ENCODE measurements at places on chromosomes 1 and 21.

- peak; percentile 91 for DNase-seq
Observed at GRCh38 chr1:36350659-36351226, 27.3 kb upstream of the EVA1B start.

- no peak for DNase-seq
Observed at GRCh38 chr1:12613180-12613579, 4.8 kb downstream of the DHRS3 start.

GRCh38 chr1:8873506-8874229, 4.8 kb downstream of the ENO1 start:
- DNase-seq: peak; percentile 99

DNA sequence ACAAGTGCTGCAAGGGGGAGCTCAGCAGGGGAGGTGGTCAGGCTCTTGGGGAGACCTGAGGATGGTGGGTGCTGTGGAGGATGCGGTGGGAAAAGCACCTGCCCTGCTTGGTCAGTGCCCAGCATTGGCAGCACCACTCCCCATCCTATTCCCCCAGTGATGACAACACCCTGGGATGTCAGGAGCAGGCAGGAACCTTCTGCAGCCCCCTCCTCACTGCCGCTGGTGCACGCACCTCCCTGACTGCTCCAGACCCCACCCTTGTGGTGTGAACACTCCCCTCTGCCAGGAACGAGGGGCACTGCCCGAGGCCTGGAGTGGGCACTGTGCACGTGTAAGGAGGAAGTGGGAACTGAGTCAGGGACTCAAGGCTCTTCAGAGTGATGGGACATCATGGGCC, 12.5 kb downstream of the TMPRSS3 start:
- no peak for DNase-seq

GRCh38 chr21:27831177-27831576, 864.3 kb upstream of the ADAMTS5 start:
- DNase-seq: no peak

- DNase-seq: no peak
Observed at GRCh38 chr1:53644496-53644895, 94.5 kb downstream of the GLIS1 start.

- no peak for DNase-seq
Observed at GRCh38 chr1:206094024-206094423, 23.2 kb downstream of the AVPR1B start.

GRCh38 chr1:179870870-179871269, 6.7 kb downstream of the TOR1AIP2 start:
- DNase-seq: no peak

DNA sequence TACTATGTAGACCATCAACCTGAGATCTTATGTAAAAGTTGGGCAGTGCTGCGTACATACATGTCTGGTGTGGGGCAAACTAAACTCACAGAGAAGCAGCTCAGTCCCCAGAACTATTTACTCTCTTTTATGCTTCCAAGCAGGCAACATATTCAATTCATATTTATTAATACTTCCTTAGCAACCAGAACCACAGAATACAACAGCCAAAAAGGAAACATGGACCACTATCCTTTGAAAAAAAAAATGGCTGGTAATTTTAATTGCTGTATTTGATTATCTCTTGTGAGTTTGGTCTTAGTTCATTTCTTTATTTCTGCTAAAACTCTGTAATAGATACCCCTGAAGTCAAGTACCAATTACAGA, 1.5 kb upstream of the PPP1R15B start:
- no peak for DNase-seq

DNA sequence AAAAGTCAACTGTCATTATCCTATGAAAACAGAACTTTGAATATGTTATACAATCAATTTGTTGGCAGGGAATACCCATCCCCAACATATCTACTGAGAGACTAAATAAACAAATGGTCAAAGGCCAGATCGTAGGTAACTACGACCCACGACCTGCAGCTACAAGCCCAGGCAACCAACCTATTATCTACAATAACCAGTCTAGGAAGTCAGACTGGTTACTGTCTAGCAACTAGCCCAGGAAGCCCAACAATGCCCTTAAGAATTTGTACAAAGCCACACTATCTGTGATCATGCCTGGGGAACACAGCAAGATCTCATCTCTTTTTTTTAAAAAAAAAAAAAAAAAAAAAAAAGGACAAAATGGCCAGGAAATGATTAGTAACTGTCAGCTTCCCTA, 58.7 kb downstream of the SMYD3 start:
- no peak for DNase-seq

DNA sequence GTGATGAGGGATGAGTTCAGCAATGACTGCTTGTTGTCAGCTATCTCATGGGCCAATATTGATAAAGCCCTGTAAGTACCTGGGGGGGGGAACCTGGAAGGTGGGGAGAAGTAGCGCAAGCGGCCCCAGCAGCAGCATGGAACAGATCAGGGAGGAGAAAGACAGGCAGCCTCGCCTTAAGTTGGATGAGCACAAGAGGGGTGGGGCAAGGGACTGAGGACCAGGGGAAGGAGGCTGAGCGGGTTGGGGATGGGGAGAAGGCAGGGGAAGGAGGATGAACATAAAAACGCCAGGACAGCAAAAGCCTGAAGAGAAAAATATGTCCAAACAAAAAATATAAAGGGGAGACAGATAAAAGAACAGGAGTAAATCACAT, 70.6 kb downstream of the ALG14 start:
- no peak for DNase-seq

- DNase-seq: no peak
Observed at GRCh38 chr1:185355947-185356346, 38.9 kb upstream of the IVNS1ABP start.

- no peak for DNase-seq
Observed at GRCh38 chr1:6800745-6801144, 15.5 kb downstream of the CAMTA1 start.

GRCh38 chr1:159430985-159431384, 1.0 kb upstream of the OR10J4 start:
- DNase-seq: no peak

DNA sequence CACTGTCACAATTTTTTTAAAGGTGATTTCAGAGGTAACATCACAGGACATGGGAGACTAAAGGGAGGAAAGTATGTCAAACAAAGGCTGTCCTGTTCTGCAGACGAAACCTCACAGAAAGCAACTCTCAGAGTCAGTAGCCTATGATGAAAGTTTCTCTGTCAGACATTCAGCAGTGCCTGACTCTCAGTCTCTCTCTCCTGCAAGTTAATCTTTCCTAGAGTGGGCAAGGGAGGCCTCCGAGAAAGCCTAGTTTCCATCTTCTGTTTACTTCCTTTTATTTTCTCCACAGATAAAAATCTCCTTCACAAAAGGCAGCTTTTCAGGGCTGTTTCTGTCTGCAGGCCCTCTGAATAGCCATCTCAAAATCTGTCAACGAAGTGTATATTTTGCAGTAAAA, 24.9 kb upstream of the FMO2 start:
- DNase-seq: no peak

DNA sequence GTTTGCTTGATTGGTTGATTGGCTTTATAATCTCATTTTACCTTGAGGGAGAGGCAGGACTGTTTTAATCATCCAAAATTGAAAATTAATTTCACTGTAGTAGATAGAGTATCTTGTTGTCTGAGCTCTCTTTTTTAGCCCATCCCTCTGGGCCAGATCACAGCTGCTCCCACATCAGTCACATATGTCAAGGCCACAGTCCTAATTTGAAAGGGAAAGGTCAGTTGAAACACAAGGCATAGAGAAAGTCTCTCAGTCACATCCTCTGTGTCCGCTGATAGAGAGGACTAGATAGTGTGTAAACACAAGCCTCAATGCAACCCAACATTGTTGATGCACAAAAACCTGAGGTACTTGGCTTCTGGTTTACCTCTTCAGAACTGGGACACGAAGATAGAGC, 6.8 kb downstream of the C1orf74 start:
- DNase-seq: no peak

DNA sequence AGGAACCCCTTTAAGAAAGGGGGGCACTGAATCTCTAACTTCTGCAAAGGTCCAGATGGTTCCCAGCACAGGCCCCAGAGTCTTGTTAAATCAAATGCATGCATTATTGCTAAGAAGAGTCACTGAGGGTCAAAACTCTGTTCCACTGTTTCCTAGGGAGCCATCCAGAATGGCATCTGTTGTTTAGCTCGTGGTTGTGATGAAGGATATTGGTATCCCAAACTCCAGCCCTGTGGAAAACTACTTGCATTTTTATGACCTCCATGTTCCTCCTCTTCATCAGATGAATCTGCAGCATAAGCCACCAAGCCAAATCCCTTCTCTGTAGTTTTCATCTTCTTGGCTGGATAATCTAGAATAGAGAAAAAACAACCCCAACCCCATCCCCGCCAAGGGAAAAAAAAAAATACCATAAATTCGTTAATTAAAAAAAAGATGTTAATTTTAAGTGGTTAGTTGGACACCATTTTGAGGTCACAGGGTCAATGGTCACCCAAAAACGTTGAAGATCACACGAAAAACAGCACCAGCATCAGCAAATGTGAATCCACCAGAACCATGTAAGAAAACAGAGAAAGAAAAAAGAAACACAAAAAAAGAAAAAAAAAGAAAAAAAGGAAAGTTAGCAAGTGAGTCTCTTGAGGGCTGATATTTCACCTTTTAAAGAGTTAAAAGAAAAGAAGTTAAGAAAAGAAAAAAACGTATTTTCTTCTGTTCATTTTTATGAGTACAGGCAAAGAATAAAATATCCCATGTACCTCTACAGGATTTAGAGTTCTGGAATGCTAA, 3.0 kb upstream of the RIT1 start:
- peak; percentile 39 for DNase-seq

DNA sequence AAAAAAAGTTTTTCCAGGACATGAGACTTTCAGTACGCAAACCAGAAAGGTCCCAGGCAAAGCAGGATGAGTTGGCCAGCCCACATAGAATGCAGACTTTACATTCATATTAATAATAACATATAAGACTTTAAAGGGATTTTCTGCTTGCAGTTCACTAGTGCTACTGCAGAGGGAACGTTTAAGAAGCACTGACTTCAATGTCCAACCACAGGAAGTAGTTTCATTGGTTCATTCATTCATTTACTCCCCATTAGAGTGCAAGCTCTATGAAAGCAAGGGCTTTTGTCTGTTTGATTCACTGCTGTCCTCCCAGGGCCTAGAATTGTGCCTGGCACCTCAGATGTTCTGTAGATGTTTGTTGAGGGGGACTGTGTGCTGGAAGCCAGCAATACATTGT, 11.8 kb upstream of the SERINC2 start:
- no peak for DNase-seq

DNA sequence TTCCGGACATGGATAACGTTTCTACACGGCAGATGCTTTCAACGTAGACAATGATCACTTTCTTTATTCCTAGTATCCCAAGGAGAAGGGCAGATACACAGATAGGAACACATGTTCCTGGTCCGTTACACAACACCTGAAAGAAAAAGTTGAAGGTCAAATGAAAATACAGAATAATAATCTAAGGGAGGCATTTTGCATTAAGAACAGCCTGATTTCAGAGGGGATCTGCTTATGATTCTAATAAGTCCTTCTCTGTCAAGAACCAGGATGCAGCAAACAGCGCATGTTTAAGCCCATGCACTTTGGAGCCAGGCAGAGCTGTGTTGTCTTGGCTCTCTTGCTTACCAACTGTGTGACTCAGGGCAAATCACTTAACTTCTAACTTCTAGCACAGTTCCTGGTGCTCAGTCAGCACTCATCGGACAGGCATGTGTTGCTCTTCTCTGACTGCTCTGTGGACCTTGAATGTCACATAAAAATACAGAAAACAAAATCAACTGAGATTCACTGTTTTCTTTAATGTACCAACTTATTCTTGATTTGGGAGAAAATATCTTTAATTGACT, 56.3 kb upstream of the CNN3 start:
- peak; percentile 79 for DNase-seq

GRCh38 chr21:27694667-27695066, 727.8 kb upstream of the ADAMTS5 start:
- DNase-seq: peak; percentile 49

- peak; percentile 38 for DNase-seq
Observed at GRCh38 chr1:67564193-67564592, 120.8 kb upstream of the GADD45A start.

GRCh38 chr1:108865316-108865910, 8.5 kb upstream of the AKNAD1 start:
- no peak for DNase-seq

DNA sequence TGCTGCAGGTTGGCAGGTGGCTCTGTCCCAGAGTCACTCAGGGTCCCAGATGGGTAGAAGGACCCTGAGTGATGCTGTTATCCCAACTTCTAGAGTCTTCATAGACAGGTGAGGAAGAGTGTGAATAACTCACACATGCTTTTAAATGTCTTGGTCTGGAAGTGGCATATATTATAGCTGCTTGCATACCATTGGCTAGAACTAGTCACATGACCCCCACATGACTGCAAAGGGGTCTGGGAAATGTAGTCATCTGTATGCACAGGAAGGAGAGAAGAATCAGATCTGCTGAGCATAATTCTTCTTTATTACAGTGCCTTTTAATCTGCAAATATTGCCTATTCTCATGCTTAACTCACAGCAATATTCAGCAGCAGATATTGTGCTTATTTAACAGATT, 28.2 kb upstream of the KLHDC7A start:
- peak; percentile 1 for DNase-seq

All from fibroblast of skin of scalp (primary cell).